Muscle of back (tissue), 13 donors: ENCODE measurements at places on chromosomes 3 and 15.
A peak's percentile ranks its signal among the peaks of the same experiment; 100 is the strongest.

DNA sequence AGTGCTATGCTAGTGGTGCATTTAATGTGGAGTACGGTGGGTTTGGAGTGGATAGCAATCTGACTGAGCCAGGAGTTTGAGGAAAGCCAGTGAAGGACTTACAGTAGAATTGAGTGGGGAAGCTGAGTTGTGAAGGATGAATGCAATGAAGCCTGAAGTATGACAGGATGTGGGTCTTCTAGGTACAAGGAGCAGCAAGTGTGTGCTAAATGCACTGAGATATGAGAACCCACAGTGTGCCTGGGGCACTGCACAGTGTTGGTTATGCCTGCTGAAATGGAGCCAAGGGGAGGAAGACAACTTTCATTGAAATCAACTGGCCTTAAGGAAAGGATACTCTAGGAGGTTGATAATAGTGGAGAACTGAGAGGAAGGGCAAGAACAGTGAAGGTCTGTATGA, 105.5 kb upstream of the MRPL3 start:
- DNase-seq, result no peak

- peak; percentile 94 for DNase-seq
These were observed at the start of gene KPNA1 for GRCh38 chr3:122514123-122515019. Gene KPNA1, minus strand, starts transcription at chr3:122514939. Its CDS starts 18,374 bp downstream, at chr3:122496565.

GRCh38 chr15:80618685-80619400, 76.3 kb upstream of the ABHD17C start:
- no peak for DNase-seq

DNA sequence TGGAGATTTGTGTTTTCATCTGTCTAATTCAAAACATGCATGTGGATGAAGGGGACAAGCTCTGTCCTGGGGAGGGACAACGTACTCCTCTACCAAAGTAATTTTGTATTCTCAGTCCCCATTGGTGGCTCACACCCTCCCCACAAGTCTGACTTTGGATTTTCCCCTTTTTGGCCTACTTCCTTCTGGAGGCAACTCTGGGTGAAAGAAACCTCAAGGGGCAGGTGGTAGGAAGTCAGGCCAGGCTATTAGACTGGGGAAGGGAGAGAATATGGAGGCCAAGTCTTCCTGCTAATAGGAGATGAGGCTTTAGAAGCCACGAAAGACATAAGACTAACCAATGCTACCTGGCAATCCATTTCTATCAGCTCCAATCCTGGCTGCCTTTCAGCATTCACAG, 124.9 kb upstream of the RASGRP1 start:
- no peak for DNase-seq

DNA sequence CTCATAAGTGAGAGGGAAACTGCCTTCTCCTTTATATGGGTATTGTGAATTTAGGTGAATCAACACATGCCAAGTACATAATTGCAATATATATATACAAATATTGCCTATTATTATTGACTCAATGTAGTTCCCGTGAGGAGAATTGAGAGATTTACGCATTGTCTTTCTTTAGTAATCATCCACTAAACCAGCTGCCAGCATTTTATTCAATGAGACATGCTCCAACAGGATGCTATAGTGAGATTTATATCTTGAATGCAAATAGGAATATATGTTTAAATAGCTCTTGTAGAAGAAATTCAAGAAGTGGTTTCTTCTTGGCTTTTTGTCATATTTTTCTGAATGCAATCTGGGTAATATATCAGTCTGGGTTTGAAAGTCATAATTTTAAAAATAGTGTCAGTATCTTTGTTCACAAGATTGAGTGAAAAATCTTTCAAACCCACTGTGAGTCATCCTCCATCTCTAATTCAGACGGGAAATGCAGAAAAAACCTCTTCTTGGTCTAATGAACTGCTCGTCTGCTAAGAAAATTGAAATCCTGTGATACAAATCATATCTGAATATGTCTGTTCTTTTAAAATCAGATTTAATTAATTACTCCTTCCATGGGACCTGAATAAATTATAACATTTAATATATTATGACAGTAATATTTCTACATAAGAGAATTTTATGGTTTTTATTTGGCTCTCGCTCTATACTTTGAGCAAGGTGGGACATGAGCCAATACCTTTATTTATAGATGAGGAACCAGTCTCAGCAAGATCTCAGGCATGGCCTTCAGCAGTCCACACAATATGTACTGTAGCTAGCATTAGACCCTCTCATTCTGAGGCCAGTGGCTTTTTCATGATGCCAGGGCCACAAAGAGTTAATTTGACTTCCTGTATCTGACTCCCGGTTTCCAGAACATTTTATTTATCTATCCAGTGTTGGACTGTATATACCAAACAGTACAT, 516.0 kb downstream of the GABRG3 start:
- peak; percentile 29 for DNase-seq

- no peak for DNase-seq
These were observed 33.2 kb downstream of the SLC25A26 start for GRCh38 chr3:66253790-66254620.

GRCh38 chr3:117480972-117481371, 771.4 kb downstream of the TUSC7 start:
- DNase-seq, result no peak
